ENCODE measurements at places on chromosomes 2 and 18.

- DNase-seq = peak; percentile 14
These were observed 194.2 kb upstream of the PKDCC start for GRCh38 chr2:41853427-41854191.

- DNase-seq = no peak
These were observed 91.8 kb upstream of the SKOR2 start for GRCh38 chr18:47343291-47343690.

DNA sequence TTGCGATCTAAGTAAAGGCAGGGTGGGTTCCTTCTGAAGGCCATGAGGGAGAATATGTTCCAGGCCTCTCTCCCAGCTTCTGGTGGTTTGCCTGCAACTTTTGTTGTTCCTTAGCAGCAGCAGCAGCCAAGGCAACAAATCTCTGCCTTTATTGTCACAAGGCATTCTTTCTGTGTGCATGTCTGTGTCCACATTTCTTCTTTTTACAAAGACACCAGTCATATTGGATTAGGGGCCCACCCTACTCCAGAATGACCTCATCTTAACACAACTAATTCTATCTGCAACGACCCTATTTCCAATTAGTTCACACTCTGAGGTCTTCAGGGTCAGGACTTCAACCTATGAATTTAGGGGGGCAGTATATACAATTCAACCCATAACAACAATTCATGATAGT is 587.5 kb downstream of the XIRP2 start:
- no peak for DNase-seq

- DNase-seq = no peak
These were observed 519.4 kb downstream of the TDRD15 start for GRCh38 chr2:21643180-21643579.

- no peak for DNase-seq
These were observed 10.6 kb downstream of the SCN3A start for GRCh38 chr2:165193178-165193777.

DNA sequence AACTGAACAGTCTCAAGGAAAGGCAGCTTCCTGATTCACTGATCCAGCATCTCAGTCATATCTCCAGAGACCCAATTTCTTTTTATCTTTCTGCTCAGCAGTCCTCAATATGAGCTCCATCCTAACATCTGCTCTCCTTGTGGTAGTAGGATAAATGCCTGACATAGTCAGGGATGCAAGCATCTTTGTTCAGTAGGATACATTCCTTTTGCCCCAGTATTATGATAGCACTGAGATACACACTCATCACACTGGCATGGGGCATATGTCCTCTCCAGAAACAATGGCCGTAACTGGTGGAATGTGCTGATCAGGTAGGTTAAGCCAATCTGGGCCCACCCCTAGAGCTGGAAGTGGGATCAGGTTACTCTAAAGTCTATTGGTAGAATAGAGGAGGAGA is 207.2 kb downstream of the ETAA1 start:
- no peak for DNase-seq

DNA sequence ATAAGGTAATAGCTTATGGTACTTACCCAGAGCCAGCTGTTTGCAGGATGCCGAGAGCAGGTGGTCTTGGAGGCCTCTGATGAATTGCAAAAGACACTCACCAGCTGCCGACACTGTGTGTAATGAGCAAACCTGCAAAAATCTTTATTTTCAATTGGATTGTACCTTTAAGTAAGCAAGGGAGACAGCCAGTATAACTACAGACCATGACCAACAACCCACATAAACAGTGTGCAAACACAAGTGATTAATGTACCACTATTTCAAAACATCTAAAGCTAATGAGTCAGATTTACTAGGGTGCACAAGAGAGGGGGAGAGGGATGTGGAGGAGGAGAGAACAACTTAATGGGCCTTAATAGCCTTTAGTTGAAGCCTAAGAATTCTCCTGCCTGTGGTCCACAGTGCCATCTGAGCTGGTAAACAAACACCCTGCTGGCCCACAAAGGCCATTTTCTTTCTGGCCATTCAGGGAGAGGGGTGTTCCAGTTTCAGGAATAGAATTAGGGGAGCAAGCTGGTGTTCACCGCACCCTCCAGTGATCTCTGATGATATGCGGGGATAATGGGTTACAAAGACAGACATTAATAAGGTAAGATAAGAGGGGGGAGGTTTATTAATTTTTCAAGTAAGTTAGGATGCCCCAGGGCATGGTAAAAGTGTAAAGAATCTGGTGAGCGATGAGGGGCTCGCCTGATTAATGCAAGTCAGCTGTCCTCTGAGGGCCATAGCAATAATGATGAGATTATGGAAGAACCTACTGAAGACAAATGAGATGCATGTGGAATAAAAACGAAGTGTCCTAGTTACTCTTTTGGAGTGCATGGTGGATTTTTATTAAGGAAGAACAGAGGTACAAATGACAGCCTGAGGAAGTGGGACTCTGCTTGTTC is 196.4 kb downstream of the HRH4 start:
- DNase-seq = no peak

DNA sequence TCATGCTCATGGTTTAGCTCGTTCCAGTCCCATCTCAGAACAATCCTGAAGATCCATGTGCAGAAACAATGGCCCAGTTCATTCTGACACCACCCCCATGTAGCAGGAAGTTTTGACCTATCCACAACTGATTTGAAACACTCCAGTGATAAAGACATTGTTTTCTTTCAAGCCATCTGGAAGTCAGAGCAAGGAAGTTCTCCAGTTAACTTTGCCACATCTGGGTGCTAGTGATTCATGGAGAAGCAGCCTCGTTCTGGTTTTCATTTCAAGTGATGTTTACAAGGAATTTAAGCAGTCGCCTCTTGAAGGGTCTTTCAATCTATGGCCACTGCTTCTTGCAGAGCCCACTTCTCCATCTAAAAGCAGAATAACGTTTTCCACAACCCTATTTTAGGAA is 36.6 kb upstream of the TWIST2 start:
- no peak for DNase-seq

DNA sequence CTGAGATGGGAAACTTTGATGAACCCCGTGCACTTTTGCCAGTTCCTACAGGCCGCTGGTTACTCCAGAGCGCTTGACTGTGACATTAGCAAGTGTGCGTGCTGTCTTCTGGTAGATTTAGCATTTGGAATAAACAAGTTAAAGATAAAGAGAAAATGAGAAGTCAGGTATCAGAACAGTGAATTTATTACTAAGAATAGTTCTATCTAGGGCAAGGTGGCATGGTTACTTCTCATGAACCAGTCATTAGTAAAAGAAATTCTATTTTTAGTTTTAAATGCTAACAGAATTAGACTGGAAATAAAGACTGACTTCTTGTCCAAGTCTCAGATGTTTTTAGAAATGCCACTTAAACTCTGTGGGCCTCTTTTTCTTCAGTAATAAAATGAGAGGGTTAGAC is 204.0 kb upstream of the TPO start:
- no peak for DNase-seq

GRCh38 chr18:43751835-43752234 is 474.5 kb upstream of the SYT4 start:
- no peak for DNase-seq

GRCh38 chr18:75635096-75635495 is 207.6 kb upstream of the SMIM21 start:
- no peak for DNase-seq

- no peak for DNase-seq
These were observed 27.9 kb downstream of the ACSL3 start for GRCh38 chr2:222888716-222889115.

- DNase-seq = no peak
These were observed 156.1 kb downstream of the LDLRAD4 start for GRCh38 chr18:13374468-13375301.

DNA sequence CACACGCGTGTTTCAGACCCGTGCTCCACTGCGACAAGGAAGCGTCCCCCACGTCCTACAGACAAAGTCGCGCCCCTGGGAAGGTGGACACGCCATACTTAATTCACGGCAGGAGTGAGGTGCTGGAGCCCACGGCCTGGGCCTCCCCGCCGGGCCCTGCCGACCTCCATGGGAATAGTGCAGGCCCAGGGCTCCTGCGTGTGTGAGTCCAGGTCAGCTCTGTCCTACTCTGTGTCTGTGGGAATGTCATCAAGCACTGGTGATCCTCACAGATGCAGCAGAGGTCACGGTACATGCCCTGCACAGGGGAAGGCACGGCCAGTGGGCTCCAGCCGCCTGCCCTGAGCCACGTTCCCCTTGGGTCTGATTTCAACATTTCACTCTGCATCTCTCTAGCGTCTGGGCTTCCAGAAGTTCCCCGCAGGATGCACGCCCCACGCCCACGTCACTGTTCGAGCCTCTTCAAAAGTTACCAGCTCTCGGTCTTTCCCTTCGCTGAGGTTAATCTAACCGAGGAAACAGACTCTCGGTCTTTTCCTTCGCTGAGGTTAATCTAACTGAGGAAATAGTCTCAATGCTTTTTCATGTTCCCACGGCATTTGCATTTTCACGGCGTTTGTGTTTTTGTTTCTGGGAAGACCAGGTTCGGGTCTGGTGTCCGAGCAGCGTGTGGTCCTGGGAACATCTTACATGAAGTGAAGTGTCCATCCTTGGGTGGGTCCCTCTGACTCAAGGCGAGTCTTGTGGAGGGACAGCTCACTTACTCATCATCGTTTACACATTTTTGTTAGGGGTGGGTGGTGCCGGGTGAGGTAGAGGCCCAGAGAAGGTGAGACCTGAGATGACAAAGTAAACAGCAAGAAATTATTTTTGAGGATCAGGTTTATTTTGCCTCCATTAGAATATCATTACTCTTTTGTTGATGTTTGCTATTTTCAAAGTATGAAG is 157.3 kb upstream of the ALKAL2 start:
- no peak for DNase-seq

- peak; percentile 21 for DNase-seq
These were observed 108.2 kb downstream of the GAREM1 start for GRCh38 chr18:32362484-32362883.

- peak; percentile 17 for DNase-seq
These were observed 93.6 kb downstream of the SH3BP4 start for GRCh38 chr2:235045336-235045972.

- no peak for DNase-seq
These were observed 118.3 kb downstream of the LDLRAD4 start for GRCh38 chr18:13336841-13337240.
